Activated naive CD4-positive, alpha-beta T cell treated with anti-CD3 and anti-CD28 coated beads, Interleukin-2, amount 50 U/mL, for 16 hours (primary cell): ENCODE measurements at places on chromosomes 5 and 9.

GRCh38 chr5:55234121-55234700, 803 bp upstream of the CCNO start:
- no peak for DNase-seq

- DNase-seq: no peak
These were observed 2.1 kb upstream of the HSDL2 start for GRCh38 chr9:112377684-112378327.

GRCh38 chr9:106451223-106451622, 411.7 kb upstream of the ZNF462 start:
- DNase-seq: no peak

DNA sequence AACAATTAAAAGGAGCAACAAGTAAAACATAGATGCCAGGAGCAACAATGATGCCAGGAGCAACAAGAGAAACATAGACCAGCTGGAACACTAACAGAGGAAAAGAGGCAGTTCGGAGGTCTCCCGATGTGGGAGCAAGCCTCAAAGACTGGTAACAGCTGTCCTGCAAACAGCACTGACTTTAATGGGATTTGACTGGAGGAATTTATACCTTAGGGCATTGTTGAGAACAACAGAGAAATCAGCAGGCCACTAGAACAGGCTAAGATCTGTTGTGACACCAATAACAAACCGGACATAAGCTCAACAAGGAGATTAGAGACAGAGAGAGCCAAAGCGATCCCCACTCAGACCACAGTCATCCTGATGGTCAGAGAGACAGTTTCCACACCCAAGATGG, 11.8 kb upstream of the SYK start:
- DNase-seq: no peak

DNA sequence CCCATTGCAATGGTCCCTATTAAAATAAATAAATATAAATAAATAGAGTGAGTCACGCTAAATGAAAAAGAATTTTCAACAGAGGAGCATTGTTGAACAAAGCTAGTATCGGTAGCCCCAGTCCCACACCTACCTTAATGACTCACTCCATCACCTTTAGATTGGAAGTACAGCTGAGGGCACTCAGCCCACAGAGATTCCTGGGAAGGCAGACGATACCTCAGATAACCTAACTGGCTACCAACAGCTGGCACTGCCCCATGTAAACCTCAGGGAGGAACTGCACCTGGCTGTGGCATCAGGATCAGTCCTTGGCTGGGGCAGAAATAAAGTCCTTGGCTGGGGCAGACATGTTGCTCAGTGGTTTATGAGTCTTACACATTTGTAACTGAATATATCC, 49.3 kb downstream of the SPRY4 start:
- DNase-seq: no peak

- DNase-seq: peak; percentile 74
These were observed 6.9 kb downstream of the NOL6 start for GRCh38 chr9:33466565-33467495.

GRCh38 chr9:135698236-135698635, 1.0 kb downstream of the SOHLH1 start:
- DNase-seq: no peak

GRCh38 chr5:121572061-121572460, 279.6 kb upstream of the FTMT start:
- no peak for DNase-seq

DNA sequence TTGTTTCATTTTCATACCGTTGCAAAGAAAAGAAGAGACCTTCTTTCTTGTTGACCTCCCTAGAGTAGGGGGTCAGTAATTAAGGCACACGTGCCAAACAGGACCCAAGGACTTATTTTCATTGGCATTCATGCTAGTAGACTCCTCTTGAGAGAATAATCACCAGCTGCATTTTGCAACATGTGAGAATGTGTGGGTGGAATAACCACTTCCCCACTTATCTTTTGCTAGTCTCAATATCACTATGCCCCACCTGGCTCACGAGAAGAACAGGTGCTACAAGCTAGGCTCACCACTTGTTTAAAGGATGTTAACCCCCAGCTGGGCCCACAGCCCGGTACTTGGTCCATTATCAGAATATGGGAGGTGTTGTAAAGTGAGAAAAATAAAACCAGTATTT, 460.7 kb upstream of the MEF2C start:
- no peak for DNase-seq

GRCh38 chr5:145701404-145701803, 133.7 kb downstream of the PRELID2 start:
- no peak for DNase-seq

GRCh38 chr5:81694726-81695125, 56.2 kb downstream of the SSBP2 start:
- DNase-seq: no peak

- DNase-seq: no peak
These were observed 196.8 kb downstream of the ANXA1 start for GRCh38 chr9:73348471-73348870.

- no peak for DNase-seq
These were observed 2.0 kb downstream of the NR2F1-AS1 start for GRCh38 chr5:93578813-93579691.

GRCh38 chr9:119083673-119084072, 285.6 kb downstream of the BRINP1 start:
- DNase-seq: no peak

DNA sequence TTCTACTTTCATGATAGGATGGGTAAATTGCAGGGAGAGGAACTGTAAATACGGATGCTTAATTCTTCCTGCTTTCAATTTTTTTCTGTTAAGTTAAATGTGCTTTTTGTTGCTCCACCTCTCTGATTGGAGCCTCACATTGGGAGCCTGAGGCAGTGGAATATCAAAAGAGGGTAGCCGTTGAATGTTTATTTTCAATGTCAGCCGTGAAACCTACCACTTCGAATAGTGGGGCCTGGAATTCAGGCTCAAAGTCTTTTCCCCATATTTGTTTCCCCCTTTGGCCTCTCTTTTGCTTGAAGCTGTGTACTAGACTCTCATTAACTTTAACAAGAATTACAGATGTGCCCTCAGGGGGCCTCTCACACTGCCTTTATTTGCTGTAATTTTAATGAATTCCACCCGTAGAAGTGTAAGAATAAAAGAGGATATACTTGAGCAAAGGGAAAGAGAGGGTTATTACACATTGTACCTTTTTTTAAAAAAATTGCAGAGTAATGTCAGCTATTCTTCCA, 29.0 kb downstream of the PSAT1 start:
- DNase-seq: no peak

DNA sequence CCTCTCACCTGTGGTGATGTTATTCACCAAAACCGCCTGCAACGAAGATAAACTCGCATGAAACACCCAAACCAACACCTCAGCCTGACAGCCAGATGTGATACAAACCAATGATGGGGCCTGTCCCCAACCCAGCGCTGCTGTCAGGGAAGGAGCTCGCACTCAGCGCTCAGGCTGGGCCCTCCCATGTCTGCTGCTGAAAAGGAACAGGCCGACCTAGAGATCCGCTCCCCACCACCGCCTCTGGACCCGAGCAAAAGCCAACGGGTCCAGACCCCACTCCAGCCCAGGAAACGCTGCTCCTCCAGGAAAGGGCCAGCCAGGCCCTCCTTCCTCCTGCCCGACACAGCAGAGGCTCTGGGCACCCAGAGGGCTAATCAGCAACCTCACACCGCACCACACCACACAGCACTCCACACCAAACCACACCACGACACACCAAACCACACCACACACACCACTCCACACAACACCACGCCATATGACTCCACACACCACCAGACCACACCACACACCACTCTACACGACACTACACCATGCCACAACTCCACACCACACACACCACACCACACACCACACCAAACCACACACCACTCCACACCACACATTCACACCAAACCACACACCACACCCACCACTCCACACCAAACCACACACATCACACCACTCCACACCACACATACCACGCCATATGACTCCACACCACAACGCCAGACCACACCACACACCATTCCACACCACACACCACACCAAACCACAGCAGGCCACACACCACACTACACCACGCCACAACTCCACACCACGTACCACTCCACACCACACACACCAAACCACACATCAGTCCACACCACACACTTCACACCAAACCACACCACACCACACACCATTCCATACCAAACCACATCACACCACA, 46.5 kb downstream of the GOLM1 start:
- no peak for DNase-seq

GRCh38 chr5:139376364-139376763, 6.7 kb downstream of the SLC23A1 start:
- no peak for DNase-seq

GRCh38 chr9:88312517-88313103, 75.6 kb upstream of the SPIN1 start:
- DNase-seq: no peak

DNA sequence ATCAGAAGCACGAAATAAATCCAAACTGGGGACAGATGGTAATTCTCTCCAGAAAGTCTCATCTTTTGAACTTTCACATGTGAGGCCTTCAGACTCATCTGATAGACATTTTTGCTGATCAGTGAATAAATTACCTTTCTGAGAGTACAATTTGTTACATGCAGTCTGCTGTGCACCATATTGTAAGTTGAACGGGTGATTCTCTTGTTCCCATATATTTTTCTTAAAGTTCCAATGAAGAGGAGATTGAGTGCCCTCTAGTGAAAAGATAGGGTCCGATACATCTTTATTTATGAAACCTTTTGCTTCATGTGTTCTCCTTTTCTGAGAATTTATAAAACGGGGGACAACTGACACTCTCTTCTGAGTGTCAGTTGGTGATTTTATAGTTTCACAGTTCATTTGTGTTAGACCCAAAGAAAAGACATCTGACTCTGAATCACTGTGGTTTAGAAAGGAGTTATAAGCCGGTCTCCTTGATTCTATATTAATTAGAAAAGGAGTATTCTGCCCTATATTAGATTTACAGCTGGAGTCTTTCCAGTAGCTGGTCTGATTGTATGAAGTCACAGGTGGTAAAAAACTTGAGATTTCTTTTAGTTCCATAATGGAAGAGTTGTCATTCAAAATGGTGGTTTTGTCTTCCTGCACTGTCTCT, 30.4 kb downstream of the GNG10 start:
- no peak for DNase-seq

DNA sequence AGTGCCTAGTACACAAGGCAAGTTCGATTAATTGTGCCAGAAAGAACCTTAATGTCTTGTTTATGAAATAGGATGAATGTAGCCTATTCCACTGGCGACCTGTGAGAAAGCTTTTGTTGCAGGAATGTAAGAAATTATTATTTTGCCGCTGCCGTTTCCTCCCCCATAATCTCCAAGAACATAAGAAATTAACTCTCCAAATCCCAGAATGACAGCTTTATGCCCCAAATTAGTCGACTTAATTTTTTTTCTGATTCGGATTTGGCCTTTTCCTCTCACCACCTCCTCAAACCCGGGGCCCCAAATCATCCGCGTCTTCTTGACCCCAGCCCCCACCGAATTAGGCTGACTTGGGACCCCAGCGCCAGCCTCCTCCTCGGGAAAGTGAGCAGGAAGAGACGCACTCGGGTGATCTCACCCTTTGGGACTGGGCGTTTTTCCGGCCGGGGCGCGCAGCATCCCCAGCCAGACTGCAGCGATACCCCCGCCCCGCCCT, 682 bp upstream of the SPTAN1 start:
- DNase-seq: no peak

- no peak for DNase-seq
These were observed 25.8 kb upstream of the CD180 start for GRCh38 chr5:67222243-67223025.

GRCh38 chr9:18857769-18858168, 175.2 kb downstream of the SAXO1 start:
- DNase-seq: no peak

- no peak for DNase-seq
These were observed 14.7 kb upstream of the CCIN start for GRCh38 chr9:36154331-36154952.

- no peak for DNase-seq
These were observed 105.6 kb downstream of the SUSD1 start for GRCh38 chr9:112069318-112070169.

DNA sequence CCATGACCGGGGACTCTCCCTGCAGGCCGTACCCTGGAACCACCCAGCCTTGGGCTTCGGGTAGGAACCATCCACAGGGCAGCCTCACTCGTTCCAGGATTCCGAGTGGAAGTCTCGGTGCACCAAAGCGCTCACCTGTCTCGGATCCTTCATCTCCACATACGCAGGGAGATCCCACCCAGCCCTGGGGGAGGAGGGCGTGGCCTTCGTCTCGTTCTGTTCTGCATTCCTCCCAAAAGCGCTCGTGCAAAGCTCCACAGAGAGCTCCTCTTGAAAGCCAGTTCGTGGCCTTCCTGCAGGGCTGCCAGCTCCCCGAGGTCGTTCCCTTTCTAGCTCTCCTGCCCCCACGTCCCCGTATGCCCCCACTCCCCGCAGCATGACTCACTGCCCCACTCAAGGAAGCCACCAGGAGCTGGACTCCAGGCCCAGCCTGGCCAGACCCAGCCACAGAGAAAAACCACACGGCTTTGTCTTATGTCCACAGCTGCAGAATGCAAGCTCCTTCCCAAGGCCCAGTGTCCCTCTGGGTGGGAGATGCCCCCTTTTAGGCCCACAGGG, 65.0 kb upstream of the SARDH start:
- no peak for DNase-seq

DNA sequence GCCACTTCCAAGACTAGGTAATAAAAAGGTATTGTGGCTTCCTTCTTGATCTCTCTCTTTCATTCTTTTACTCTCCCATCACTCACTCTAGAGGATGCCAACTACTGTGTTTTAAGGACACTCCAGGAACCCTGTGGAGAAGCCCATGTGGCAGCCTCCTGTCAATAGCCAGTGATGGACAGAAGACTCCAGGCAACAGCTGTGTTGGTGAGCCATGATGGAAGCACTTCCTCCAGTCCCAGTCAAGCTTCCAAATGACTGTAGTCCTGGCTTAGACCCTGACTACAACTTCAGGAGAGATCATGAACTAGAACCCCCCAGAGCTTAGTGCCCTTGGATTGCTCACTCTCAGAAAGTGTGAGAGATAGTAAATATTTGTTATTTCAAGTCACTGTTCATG, 123.9 kb downstream of the PPP2R2B start:
- no peak for DNase-seq

GRCh38 chr9:100216178-100216787, 117.2 kb downstream of the INVS start:
- DNase-seq: peak; percentile 53
